ENCODE measurements at places on chromosomes 3 and 15. TPM values are rescaled to one million over a fixed set of nuclear protein-coding genes. Genes with fewer than 3 reads are reported as not detected.

CELSR3 gene
- total RNA-seq = 21.5 TPM

DUOXA2 gene
- not detected for total RNA-seq

SUCLG2 gene
- total RNA-seq = 55.6 TPM

FGF12 gene
- total RNA-seq = 0.09 TPM

AADACL2 gene
- total RNA-seq = not detected

DCUN1D1 gene
- total RNA-seq = 39.1 TPM

EIF4E3 gene
- 4.3 TPM for total RNA-seq

TOMM70 gene
- total RNA-seq = 55.1 TPM

CNTN4 gene
- total RNA-seq = 0.12 TPM

Data from MCF 10A (cell line).